Hindlimb muscle (tissue), 1 donor: ENCODE measurements at places on chromosomes 5 and 9.

DNA sequence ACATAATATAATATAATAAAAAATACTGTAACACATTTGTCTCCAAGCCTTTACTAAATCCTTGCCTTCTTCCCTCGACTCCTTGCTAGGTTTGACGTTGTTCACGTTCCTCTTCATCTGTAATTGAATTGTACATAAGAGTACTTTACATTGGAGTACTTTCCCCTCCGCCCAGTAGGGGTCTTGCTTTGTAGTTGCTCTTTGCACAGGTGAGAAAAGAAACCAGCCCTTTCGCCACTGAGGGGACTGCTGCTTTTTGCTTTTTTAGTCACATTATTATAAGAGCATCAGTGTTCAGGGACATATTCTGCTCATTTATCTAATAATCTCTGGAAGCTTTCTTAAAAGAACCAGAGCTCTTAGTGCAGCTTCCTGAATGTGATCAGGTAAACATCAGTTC, 115.0 kb downstream of the CETN3 start:
- DNase-seq, result no peak

- no peak for DNase-seq
Observed at GRCh38 chr5:89899559-89899958, 510.0 kb downstream of the CETN3 start.

GRCh38 chr5:90955001-90955635, 396.5 kb downstream of the ADGRV1 start:
- DNase-seq, result no peak

- DNase-seq, result no peak
Observed at GRCh38 chr9:18785604-18786003, 247.4 kb downstream of the SAXO1 start.

DNA sequence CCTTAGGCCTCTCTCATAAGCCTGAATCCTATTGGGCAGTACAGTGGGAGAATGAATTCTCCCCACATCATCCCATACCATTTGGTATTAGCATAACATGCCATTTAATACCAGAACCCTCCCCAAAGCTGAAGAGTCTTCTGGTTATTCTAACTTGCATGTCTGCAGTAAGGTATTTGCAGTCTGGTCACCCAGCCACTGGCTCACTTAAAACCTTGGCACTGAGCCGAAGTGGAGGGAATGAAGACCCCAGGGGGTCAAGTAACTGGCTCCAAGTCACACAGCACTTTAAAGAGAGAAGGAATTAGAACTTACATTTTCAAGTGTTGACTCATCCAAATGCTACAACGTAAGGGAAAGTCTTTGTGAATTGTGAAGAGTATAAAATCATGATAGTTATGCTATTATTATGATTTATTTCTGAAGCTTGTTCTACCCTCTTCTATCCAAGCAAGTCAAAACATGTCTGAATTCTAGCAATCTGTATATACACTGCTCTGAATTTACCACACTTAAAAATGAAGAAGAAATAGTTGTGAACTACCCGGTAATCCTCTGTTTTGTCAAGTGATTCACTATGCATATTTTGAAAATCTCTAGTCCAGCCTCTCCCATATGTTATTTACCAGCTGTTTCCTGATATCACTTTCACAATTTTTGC, 28.5 kb downstream of the GLRA1 start:
- no peak for DNase-seq

DNA sequence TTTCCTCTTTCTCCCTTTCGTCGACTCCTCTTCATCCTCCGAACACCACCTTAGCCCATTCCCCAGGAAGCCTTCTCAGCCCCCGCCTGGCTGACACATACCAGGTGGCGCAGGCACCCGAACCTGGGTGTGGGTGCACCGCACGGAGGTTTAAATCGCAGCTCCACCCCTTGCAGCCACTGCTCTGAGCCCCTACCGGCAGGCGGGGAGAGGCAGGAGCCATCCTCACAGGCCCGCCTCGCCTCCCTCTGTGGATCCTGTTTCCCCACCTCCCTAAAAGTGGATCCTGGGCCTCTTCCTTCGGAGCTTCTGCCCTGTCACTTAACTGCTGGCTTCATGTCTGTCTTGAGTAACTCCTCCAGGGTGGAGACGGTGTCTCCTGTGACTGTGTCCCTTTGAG, 110.7 kb downstream of the OLFM1 start:
- DNase-seq, result no peak

- DNase-seq, result no peak
Observed at GRCh38 chr9:126388964-126389708, 62.5 kb downstream of the MVB12B start.
